ENCODE measurements at places on chromosomes 5 and 9.

DNA sequence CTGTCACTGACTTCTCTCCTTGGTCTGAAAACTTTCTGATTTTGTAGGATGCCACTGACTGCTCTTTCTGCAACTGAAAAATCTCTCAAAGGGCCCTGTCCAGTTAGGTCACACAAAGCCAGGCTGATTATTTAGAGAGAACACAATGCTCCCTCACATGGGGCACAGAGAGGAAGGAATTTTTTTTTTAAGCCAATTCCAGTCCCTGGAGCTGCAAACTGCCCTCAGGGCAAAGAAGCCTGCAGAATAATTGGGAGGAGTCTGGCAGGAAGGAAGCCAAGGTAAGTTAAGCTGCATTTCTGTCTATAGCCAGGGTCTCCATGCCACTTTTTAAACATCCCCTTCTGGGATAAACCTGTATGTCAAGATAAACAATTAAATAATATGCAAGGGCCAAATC, 305.5 kb downstream of the ZSWIM6 start:
- DNase-seq, result no peak

DNA sequence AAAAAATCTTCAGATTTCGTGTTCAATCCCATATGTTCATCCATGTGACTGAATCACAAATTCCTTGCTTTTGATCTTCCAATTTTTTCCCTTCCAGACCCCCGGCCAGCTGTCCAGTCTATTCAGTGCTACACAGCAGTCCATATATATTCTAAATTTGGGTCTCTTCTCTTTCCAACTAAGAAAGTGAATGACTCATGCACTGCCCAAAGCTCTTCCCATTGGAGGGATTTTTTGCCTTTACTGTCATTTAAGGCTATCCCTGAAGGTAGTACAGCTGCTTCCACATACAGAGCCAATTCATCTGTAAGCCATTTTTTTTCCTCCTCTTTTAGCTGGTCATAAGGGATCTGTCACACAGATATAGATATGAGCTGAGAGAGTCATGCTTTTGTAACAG, 478.3 kb downstream of the DMRT2 start:
- DNase-seq, result no peak

- DNase-seq, result no peak
These were observed 92.4 kb downstream of the GNAQ start for GRCh38 chr9:77939149-77939668.

DNA sequence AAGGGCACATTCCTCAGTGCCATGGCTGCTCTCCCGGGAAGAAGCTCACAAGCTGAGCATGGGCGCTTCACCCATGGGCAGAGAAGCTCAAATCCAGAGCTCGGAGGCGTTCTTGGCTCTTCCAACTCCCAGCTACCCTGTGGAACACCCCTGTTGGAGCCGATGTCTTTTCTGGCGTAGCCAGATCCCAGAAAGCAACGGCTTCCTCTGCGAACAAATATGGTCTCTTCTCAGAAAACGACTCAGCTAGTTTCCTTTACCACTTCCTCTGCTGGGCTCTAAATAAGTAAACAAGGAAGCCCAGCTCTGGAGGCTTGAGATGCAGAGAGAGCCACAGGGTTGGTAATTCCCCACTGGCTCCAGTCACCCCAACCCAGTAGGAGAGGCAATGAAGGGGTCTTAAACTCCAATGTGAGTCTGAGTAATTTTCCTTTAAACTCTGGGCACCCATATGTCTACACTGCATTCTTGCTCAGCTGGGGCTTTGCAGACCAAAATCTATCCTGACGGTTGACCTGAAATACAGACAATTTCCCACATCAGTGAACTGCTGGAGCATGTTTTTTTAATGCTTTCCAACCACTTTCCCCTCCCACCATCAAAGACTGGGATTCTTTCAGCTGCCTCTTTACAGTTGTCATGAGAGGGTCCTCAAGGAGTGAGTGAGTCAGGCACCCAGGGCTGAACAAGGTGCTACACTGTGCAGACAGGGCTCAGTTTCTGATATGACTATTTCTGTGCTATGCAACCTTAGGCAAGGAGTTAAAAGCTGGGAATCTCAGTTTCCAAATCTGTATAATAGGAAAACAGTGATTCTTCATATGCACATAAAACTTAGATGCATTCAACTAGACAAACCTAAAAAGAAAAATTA, at the start of gene LCP2:
TSS of gene LCP2 (minus strand) at position 189 of the 874 bp plus-strand sequence. CDS start at position 23, 166 bp downstream.
- DNase-seq, result no peak

GRCh38 chr5:79736528-79737514, 47.2 kb downstream of the CMYA5 start:
- no peak for DNase-seq

- DNase-seq, result no peak
These were observed 10.6 kb downstream of the SPOCK1 start for GRCh38 chr5:137488516-137488915.

- DNase-seq, result no peak
These were observed 4.5 kb downstream of the OSTF1 start for GRCh38 chr9:75092766-75093165.

- no peak for DNase-seq
These were observed 43.4 kb upstream of the TMC1 start for GRCh38 chr9:72477930-72478518.

- DNase-seq, result no peak
These were observed 107.7 kb downstream of the CCDC192 start for GRCh38 chr5:127810707-127811490.

GRCh38 chr5:172411484-172412072, 42.7 kb downstream of the SH3PXD2B start:
- DNase-seq, result no peak

- no peak for DNase-seq
These were observed 717.0 kb upstream of the WWC1 start for GRCh38 chr5:167574464-167574863.

- no peak for DNase-seq
These were observed 23.4 kb downstream of the LCP2 start for GRCh38 chr5:170273968-170274710.

All from stimulated activated CD4-positive, alpha-beta T cell treated with anti-CD3 and anti-CD28 coated beads, Interleukin-1b, Interleukin-23, amount 100 ng/mL, for 1 hour (primary cell).